ENCODE measurements at places on chromosomes 2 and 18. TPM values are rescaled to one million over a fixed set of nuclear protein-coding genes. Genes with fewer than 3 reads are reported as not detected.

The LRRTM4 gene
- total RNA-seq = not detected

The ZSWIM2 gene
- not detected for total RNA-seq

The PROM2 gene
- total RNA-seq = 0.05 TPM

The RASGRP3 gene
- total RNA-seq = 202 TPM

The SLC16A14 gene
- total RNA-seq = 0.09 TPM

The EPB41L3 gene
- total RNA-seq = 42.1 TPM

The TOGARAM2 gene
- 0.19 TPM for total RNA-seq

The DNER gene
- total RNA-seq = not detected

The DPYSL5 gene
- not detected for total RNA-seq

The SLC35F5 gene
- 102 TPM for total RNA-seq

The ALPG gene
- 0.05 TPM for total RNA-seq

The CCL20 gene
- total RNA-seq = 1.0 TPM

The SRD5A2 gene
- not detected for total RNA-seq

The CRYBA2 gene
- not detected for total RNA-seq

The B3GNT7 gene
- total RNA-seq = 13.6 TPM

The RAB17 gene
- 4.9 TPM for total RNA-seq

The IL1F10 gene
- not detected for total RNA-seq

The XIRP2 gene
- not detected for total RNA-seq

The VIL1 gene
- not detected for total RNA-seq

The LYPD6 gene
- total RNA-seq = 14.1 TPM

All from dermis blood vessel endothelial cell (primary cell).